ENCODE measurements at places on chromosomes 1 and 21.

GRCh38 chr1:33866281-33866680 is 2.4 kb downstream of the HMGB4 start:
- no peak for DNase-seq

DNA sequence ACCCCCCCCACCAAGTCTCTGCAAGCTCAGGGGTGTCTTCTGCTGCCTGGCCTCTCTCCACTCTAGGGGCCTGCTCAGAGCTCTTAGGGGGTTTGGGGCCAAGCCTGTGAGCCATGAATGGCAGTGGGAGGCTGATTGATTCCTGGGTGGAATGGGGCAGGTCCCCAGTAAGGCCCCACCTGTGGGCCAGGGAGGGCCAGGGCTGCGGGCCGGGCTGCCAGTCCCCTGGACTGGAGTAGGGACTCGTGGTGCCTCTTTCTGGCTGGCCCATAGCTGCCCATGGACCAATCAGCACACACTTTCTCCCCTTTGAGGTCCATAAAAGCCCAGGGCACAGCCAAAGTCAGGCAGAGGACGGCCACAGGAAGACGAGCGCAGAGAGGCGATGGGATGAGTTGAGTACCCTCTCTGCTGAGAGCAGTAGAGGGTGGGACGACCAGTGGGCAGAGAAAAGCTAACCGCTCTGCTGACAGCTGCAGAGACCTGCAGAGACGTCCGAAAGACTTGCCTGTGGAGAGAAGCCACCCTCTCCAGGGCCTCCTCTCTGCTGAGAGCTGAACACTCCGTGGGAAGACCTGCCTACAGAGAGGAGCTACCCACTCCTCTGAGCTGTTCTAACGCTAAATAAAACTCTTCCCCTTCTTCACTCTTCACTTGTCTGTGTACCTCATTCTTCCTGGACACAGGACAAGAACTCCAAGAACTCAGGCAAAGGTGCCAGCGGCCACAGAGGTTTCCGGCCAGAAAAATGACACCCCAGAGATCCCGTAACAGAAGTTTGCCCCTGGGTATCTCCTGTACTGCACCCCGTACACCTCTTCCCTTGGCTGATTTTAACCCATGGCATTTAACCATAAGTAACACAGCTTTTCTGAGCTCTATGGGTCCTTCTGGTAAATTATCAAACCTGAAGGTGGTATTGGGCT is 38.2 kb upstream of the TARDBP start:
- DNase-seq, result no peak

GRCh38 chr1:167629681-167630567 is at the start of gene RCSD1:
RCSD1 (plus strand) TSS chr1:167630232; CDS start chr1:167630424, 192 bp downstream.
- no peak for DNase-seq

DNA sequence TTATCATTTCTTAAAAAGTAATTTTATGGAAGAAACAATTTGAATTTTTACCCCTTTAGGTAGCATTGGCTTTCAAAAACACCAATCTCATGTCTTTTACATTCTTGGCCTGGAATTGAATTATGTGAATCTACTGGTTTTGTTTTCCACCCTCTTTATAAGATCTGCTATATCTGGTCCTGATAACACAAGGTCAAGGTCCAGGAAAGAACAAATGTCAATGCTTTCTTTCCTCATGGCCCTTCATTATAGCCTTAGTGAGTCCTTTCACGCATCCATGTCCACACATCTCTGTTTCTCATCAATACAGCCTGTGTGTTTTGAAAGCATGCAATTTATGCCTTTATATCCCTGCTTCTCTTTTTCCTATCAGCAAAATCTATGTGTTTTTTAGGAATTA is 24.0 kb upstream of the DR1 start:
- DNase-seq, result no peak

- DNase-seq, result no peak
Measured at GRCh38 chr1:80305466-80305865, 1298.9 kb upstream of the ADGRL4 start.
